ENCODE measurements at places on chromosomes 5 and 9.

DNA sequence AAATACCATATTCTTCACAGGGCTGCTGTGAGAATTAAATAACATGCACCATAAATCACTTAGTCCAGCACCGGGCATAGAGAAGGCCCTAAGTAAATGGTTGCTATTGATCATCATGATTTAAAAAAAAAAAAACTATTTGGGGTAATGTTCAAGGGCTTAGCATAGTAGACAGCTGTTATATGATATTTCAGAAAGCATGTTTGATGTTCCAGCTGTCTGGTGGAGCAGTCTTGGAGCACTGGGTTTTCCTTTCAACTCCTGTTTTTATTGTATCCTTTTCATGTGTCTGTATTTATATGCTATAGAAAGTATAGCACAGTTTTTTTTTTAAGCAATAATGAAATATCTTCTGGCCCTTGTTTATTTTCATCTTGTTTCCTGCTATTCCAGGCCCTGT lies 28.0 kb upstream of the TOMM5 start:
- no peak overlapping the region for H3K27ac ChIP-seq
- H3K27me3 ChIP-seq, result peaks cover 9% of the 10 kb centered on the region
- no peaks in the 10 kb centered on the region for H3K36me3 ChIP-seq
- H3K4me1 ChIP-seq, result peaks cover 3% of the 10 kb centered on the region
- H3K4me3 ChIP-seq, result no peak overlapping the region
- no peak for DNase-seq

DNA sequence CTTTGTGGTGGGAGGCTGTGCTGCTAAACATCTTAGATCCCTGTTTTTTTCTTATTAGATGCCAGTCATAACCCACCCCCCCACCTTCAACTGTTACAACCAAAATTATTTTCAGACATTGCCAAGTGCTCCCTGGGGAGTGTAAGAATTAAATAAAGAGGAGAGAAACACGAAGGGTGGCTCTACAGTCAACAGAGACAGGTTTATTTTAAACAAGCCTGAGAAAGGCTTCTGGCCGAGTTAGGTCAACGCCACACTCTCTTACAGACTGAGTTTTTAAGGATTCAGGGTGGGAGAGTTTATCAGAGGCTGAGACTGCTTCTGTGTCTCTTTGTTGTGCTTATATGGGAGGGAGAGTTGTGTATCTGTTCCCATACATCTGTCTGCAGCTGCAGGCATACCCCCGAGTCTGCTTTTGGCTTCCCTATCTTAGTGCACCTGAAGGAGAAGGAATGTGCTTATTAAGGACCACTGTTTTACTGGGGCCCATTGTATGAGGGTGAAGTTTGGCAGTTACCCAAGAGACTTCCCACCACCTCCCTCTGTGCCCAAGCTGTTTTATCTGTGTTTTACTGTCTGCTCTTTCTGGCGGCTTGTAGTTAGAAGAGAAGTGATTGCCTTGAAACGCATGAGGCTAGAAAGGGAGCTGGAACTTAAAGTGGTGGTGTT lies 11.4 kb upstream of the GDA start:
- H3K27me3 ChIP-seq, result no peaks in the 10 kb centered on the region
- no peak for DNase-seq
- H3K4me3 ChIP-seq, result no peak overlapping the region

GRCh38 chr5:127426661-127427060 lies 90.8 kb upstream of the PRRC1 start:
- DNase-seq, result no peak
- H3K4me1 ChIP-seq, result no peaks in the 10 kb centered on the region

DNA sequence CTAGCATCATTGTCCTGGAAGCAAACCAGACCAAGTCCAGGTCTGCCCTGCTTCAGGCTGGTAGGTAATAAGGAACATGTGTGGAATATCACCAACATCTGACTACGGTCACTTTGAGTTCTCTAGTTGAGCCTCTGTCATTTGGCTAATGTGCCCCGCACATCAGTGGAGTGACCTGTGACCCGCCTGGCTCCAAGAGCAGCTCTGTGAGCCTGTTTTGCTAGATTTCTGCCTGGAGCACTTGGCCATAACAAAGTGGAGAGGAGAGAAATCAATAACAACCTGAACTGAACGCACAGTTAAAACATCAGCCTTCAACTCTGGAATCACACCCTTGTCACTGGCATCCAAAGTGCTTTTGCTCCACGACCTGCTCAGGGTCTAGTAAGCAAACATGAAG lies 115.7 kb downstream of the PPP2R2B start:
- no peak for DNase-seq
- no peaks in the 10 kb centered on the region for H3K36me3 ChIP-seq
- peaks cover 12% of the 10 kb centered on the region for H3K4me1 ChIP-seq

DNA sequence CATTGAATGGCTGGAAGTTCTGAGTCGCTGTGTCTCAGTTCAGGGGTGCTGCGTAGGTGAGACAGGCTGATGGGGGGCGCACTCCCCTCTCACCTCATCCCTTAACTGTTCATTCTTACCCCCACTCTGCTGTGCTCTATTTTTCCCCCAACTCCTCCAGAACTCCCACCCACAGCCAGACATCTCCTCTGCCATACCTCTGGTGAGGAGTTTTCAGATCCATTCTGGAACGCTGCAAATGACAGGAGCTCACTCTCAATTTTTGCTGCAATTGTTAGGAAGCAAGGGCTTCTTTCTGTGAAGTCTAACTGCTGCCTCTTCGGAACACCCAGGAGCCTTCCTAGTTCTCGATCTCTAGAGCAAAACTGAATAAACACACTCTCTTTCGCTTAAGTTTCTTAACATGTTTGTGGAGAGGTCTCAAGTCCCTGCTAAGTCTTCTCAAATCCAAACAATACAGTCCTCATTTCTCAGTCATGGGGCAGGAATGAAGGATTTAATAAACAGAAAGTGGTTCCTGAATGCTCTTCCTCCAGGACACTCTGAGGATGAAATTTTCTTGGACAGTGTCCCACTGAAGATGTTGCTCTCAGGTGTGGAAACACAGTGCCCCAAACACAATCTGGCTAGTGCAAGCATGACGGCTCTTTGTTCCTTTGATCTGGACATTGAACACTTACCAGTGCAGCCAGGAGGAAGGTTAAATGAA lies 387.7 kb downstream of the KDM4C start:
- no peaks in the 10 kb centered on the region for H3K27me3 ChIP-seq
- H3K4me1 ChIP-seq, result peaks cover 22% of the 10 kb centered on the region
- H3K4me3 ChIP-seq, result no peak overlapping the region
- DNase-seq, result no peak
- peaks cover 46% of the 10 kb centered on the region for H3K36me3 ChIP-seq

GRCh38 chr5:22560147-22560546 lies 293.0 kb downstream of the CDH12 start:
- no peak for DNase-seq
- H3K36me3 ChIP-seq, result no peaks in the 10 kb centered on the region
- no peak overlapping the region for H3K4me3 ChIP-seq
- no peaks in the 10 kb centered on the region for H3K4me1 ChIP-seq
- no peaks in the 10 kb centered on the region for H3K27me3 ChIP-seq
- no peak overlapping the region for H3K27ac ChIP-seq
